ENCODE measurements at places on chromosomes 12 and 14.

- DNase-seq, result no peak
These were observed 292.3 kb downstream of the AACS start for GRCh38 chr12:125357561-125357960.

DNA sequence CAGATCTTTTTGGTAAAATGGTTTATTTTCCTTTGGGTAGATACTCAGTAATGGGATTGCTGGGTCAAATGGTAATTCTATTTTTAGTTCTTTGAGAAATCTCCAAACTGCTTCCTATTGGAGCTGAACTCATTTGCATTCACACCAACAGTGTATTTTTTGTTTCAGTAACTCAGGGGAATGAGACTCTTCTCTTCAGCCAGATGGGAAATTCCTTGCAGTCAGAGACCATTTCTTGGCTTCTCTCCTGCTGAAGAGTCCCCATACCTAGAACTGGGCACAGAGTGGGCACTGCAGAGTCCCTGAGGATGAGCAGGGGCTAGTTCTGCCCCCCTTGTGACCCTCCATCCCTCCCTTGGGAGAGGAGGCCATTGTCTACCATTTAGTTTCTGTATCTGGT, 10.8 kb downstream of the SDSL start:
- DNase-seq, result no peak

DNA sequence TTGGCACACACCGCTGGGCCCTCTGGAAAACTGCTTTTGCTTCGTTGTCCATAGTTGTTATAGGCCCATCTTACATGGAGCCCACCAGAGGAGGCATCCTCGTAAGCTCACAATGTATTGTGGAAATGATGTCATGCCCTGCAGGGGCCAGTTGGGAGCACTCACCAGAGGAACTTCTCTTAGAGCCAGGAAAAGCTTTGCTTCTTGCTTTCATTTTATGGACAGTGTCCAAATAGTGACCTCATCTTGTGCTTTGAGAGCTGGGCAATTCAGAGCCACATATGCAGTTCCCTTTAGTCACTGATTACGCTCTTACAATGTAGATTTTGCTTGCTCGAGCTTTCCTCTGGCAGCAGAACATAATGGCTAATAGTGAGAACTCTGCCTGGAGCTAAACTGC, 275.6 kb downstream of the AACS start:
- no peak for DNase-seq

- DNase-seq, result no peak
These were observed 302.1 kb downstream of the RMST start for GRCh38 chr12:97764700-97765099.

DNA sequence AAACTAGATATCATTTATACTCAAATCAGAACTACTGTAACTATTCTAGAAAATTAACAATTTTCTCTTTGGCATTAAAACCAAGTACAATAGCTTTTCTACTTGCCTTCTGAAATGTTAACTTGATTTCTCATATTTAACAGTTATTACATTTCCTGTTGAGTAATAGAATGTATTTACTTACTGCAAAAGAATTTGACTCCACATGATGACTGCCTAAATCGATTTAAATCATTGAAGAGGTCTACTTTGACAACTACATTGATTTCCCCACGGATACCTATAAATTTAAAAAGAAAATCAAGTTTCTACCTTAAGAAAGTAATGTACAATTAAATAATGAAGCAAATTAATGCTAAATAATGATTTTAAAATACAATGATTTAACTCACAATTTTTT, 18.9 kb downstream of the C2CD5 start:
- DNase-seq, result no peak

DNA sequence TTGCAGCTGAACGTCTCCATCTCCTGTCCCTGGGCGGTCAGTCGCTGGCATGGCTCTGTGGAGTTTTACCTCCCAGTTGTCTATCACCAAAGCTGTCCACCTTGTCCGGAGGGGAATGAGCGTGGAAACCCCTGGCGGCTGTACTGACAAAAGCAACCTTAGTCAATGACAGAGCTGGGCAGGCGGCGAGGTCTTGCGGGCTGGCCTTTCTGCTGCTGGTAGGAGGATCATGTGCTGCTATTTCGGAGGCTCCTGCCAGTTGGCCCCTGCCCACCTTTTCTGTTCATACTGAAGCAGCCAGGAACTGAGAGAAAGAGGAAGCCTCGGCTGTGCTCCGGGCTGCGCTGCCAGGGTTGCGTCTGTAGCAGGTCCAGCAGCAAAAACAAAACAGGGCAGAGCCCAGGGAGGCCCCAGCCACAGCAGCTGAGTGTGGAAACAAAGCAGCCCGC, 57.7 kb downstream of the HMGA2 start:
- DNase-seq, result no peak

DNA sequence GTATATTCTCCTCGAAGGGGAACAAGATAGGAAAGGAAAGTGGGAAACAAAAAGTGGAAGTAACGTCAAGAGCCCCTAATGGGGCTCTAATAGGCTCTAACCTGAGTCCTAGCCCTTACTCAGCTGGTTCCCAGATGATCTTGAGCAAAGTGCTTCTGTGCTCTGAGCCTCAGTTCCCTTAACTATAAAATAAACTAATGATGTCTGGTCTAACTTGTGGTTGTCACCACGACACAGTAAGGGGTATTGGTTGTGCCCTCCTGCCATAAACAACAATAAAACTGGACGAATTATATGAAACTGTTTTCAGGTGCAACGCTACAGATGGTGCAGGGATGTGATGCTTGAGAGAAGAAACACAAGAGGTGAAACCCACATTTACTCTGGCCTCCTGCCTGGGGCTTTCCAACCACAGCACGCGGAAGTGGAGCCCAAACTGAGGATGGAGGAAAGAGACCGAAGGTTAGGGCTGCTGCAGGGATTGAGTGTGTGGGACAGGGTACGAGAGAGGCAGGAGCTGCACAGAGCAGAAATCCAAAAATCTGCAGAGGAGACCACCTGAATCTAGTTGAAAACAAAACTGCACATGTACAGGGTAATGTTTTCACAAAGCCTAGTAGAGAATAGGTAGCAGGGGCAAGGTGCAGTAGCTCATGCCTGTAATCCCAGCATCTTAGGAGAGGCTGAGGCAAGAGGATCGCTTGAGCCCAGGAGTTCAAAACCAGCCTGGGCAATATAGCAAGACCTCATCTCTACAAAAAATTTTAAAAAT, 45.6 kb upstream of the BCL2L14 start:
- DNase-seq, result no peak

GRCh38 chr12:1882850-1883470, 35.5 kb downstream of the CACNA2D4 start:
- DNase-seq, result no peak

DNA sequence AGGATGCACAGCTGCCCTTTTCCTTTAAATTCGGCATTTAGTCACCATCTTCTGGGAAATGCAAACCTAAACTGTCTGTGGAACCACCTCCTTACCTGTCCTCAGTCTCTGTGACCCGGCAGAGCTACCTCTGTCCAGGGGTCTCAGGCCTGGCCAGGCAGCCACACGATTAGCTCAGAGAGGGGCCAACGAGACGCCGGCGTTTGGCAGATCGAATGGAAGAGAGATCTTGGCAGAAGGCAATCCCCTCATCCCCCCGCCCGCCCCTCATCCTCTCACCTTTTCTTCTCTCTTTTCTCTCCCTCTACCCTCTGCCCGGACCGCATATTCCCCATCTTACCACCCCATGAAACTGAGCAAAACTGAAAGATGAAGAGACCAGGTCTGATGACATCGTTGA, 101.0 kb downstream of the PIWIL1 start:
- DNase-seq, result no peak

DNA sequence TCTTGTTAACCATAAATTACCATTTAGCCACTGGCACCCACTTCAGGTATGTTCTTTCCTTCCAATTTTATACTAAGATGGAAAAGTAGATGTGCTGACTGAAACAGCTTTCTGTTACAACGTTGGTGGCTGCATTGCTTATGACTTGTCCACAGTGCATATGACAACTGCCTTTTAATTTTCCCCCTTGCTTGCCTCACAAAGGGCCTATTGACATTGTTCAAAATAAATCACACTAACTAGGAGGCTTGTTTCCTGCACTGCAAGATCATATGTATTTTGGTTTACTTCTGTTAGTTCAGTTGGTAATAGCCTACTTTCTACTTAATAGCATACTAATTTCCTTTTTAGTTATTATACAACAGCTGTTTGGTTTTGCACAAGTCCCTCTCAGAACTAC, 55.4 kb downstream of the SCAF11 start:
- DNase-seq, result no peak

DNA sequence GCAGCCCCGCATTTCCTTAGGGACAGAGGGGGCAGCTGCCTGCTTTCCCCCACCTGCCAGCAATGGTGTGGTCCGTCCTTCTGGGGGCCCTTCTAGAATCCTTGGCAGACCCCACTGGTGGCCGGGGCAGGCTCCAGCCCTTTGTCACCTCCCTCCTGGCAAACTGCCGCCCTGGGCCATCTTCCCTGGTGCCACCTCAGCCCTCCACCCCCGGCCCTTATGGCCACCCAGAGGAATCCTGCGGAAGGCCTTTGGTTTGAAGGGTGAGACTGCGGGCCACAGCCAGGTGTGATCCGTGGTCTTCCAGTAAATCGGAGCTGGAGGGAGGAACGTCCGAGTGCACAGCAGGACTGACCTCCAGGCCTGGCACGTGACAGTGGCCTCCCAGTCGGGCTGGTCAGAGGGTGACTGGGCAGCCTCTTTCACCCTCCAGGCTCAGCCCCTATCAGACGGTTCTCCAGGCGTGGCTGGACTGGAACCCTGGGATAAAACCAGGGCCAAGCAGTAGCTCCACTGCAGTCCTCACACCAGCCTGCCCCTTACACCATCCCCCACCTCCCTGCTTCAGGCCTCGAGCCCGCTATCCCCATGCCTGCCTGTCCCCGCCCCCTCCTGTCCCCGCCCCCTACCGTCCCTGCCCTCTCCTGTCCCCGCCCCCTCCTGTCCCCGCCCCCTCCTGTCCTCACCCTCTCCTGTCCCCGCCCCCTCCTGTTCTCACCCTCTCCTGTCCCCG, 12.4 kb downstream of the FBRSL1 start:
- DNase-seq, result no peak

- DNase-seq, result no peak
These were observed 158.2 kb upstream of the C14orf180 start for GRCh38 chr14:104421401-104421821.

DNA sequence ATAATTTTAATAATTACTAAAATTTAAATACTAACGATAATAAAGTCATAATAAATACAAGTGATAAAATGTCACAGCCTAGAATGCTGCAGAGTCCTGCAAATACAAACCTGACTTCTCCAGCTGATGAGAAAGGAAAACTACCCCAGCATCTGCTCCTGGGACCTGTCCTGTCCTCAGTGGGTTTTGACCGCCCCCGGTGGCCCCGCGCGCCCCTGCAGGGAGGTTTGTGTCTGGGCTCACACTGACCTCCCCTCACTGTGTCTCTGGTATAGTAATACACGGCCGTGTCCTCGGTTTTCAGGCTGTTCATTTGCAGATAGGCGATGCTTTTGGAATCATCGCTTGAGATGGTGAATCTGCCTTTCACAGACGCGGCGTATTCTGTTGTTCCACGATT, 1139.4 kb downstream of the TMEM121 start:
- DNase-seq, result no peak

GRCh38 chr12:49413796-49414195, 46.5 kb downstream of the SPATS2 start:
- no peak for DNase-seq

DNA sequence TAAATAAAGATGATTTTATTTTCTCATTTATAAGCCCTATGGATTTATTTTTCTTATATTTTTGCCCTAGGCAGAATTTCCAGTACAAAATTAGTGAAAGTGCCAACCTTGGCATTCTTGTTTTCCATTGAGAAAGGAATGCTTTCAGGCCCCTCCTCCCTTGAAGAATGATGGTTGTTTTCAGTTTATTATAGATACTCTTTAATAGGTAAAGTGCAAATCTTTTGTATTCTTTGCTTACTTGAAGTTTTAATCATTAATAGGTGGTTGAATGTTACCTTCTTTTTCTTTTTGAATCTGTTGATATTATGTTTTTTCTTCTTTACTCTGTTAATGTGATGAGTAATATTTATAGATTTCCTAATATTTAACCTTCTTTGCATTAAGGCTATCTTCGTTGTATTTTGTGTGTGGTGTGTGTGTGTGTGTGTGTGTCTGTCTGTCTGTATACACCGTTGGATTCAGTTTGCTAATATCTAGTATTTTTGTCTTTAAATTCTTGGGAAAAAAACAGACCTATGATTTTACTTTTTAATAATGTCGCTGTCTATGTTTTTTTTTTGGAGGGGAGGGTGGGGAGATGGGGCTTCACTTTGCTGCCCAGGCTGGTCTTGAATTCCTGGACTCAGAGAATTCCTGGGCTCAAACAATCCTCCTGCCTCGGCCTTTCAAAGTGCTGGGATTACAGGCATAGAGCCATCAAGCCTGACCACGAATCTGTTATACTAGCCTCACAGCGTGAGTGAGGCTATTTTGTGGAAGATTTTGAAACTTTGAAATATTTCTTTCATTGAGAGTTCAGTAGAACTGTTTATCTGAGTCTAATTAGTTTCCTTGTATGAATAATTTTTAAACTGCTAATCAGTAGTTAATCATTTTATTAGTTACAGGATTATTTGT, 13.5 kb downstream of the SRGAP1 start:
- DNase-seq, result no peak

- DNase-seq, result no peak
These were observed 101.2 kb upstream of the EGLN3 start for GRCh38 chr14:34051966-34052657.

GRCh38 chr14:23054000-23054811, 3.1 kb downstream of the CDH24 start:
- DNase-seq, result no peak

DNA sequence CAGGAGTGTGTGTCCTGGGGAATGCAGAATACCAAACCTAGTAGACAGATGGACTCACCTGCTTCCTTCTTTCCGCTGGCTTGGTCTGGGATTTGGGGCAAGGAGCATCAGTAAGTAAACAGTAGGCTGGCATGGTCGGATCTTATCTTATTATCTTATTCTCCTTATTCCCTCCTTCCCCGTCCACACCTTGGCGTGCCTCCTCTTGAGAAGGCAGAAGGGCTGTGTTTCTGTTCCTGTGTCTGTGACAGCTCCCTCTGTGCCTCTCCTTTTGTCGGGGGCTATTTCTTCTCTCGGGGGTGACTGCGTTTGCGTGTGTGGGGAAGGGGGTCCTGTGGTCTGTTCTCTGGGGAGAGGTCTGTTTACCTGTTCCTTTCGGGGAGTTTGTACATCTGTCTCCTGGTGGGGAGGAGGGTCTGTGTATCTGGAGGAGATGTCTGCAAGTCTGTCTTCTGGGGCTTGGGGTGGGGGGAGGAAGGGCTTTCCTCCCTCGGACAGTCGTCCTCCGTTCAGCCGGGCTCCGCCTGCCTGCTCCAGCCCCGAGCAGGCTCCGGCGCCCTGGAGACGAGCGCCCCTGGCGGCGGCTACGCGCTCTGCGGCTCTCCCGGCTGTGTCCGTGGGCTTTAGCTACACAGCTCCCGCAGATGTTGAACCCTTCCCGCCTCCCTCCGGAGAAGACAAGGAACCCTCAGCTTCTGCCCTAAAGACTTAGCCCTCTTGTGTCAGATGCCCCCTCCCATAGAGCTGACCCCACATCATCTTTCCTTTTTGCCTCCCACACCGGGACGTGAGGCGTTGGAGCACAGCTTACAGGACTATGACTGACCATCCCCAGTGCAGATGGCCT, 4.4 kb downstream of the KRT86 start:
- DNase-seq, result peak; percentile 42

Data from stimulated activated CD8-positive, alpha-beta memory T cell treated with anti-CD3 and anti-CD28 coated beads, Interleukin-4, amount 100 ng/mL, for 1 hour (primary cell).